ENCODE measurements at places on chromosomes 11 and 22.

- DNase-seq = no peak
Observed at GRCh38 chr11:64801158-64801464, 1.9 kb downstream of the MAP4K2 start.

DNA sequence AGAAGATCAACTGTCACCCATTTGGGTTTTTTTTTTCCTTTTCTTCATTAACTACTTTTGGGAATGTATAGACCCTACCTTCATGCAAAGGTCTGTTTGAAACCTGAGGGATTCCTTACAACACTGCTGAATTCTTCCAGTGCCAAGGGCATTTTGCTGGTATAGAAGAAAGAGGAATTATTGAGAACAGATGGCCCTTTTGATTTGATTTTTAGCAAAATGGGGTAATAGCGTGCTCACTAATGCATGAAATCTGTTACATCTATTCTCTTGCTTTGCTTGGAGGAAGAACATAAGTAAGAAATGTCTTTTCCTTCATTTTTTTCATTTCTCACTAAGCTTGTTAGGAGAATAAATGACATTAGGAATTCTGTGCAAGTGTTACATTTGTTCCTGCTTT lies 501.9 kb downstream of the TMEM135 start:
- no peak for DNase-seq

GRCh38 chr11:43576320-43576802 lies 104.2 kb upstream of the HSD17B12 start:
- no peak for DNase-seq

DNA sequence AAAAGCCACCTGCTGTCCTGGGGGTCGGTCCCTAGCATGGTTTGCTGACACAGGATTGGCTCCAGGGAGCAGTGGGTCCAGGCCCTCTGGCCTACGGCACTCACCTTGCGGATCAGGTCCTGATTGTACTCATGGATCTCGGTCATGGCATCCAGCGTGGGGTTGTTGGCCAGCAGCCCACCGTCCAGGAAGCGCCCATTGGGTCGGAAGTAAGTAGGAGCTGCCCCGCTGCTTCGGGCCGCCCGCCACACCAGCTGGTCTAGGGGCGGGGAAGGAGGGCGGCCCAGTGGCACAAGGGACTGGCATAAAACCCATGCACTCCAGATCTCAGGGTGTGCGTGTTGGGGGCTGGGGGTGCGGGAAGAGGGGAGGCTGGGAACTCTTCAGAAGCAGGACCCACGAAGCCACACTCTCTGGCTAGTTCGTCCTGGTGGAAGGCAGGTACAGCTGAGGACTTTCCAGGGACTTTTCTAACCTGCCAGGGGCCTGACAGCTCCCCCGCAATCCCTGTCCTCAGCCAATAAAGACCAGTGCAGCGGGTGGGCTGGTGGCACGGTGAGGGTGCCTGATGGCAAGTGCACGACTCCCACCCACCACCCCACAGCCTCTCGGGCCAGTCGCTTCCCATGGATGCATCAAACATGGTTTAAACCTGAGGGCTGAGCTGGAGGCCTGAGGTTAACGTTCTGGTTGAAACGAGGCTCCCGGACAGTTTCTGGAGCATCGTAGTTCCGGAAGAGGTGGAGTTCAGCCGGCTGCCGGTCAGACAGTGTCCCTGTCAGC lies 5.1 kb upstream of the BAIAP2L2 start:
- no peak for DNase-seq

DNA sequence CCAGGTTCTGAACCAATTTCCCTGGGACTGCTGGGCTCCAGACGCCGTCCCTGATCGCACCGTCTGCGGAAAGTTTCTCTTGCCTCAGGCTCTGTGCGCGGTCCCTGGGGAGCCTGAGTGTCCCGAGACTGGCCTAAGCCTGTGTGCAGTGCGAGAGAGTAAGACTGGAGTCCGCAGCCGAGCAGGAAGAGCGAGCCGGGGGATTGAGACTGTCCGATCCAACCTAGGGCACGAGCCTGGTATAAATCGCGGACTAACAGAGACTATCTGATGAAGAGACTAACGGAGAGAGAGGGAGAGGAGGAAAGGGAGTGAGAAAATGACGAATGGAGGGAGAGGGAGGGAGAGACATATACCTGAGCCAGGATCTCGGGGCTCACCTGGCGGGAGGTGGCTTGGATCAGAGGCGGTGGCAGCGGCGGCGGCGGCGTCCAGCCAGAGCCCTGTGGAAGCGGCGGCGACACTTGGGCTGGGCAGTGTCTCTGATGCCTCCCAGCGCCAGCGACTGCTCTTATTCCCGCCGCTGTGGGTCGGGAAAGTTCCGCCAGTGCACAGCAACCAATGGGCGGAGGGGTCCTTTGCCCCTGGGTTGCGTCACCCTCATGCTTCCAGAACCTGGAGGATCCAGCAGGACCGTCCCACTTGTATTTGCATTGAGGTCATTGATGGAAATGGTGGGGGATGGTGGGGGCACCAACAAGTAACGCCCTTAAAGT lies at the start of gene CALCA:
Gene CALCA (minus strand): TSS at position 487 of the 716 bp plus-strand sequence. CDS start 1,159 bp downstream, outside the sequence.
- DNase-seq = no peak
